ENCODE measurements at places on chromosomes 5 and 9.

DNA sequence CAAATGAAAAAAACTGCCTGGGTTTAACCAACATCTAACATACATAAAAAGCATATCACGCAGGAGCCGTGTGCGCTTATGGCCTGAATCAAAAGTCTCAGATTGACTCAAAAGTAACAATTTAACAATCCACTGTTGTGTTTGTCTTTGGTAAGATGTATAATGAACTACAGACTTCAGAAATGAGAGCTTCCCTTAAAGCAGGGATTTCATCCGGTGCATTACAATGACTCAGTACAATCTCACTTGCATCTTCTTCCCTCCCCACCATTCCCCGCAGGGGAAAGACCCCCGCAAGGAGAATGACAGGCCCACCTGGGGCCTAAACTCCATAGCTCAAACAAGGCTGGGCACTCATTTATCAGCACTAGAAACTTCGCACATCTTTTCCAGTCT, 1.4 kb downstream of the ZFR start:
- no peak for DNase-seq

DNA sequence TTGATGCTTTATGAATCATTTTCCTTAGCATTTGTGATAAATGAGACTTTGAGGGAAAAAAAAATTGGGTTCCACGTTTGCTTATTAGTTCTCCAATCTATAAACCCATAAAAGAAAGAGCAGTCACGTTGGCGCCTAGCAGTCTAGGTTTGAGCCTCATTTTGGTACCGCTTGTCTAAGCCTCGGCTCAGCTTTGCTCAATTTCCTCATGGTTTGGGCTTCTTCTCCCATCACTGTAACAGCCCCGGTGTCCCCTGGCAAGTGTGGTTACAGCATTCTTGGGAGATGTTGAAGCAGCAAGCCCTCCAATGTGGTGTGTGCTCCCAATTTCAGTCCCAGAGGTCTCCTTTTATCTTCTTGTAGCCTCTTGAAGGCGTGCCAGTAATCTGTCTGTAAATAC, 578.4 kb downstream of the CDK5RAP2 start:
- DNase-seq = no peak

- DNase-seq = no peak
Observed at GRCh38 chr5:95283022-95283615, 1.8 kb downstream of the MCTP1 start.

GRCh38 chr9:7591501-7591900, 208.1 kb downstream of the DMAC1 start:
- DNase-seq = no peak

DNA sequence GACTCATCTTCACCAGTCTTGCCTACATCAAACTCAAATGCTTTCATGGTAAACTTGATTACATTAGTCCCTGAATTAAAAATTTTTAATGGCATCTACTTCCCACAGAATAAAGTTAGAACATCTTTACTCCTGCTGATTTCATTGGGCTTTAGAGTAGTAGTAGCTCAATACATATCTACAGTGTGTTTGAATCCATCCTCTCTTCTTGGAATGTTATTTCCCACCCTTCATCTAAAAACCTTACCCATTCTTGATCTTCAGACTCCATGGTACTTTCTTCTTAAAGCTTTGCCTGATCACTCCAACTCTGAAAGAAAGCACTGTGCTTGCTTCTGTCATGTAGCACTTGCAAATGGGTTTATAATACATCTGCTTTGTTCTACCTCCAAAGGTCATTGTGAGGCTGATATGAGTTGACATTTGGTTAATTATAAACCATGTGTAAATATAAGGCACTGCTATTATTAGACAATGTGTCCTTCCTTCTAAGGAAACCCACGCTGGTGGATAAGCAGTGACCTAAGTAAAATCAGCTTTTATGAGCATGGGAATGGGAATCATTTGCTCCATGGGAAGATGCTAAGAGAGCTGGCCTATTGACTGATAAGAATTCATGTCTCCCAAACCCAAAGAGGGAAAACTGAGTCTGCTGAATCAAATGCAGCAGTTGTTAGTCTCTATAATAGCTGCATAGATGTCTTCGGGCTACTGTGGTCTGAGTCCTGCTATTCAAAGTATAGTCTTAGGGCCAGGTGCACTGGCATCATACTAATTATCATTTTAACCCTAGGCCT, 7.5 kb upstream of the PRLR start:
- no peak for DNase-seq

- DNase-seq = no peak
Observed at GRCh38 chr5:14175381-14175780, 32.2 kb downstream of the TRIO start.

DNA sequence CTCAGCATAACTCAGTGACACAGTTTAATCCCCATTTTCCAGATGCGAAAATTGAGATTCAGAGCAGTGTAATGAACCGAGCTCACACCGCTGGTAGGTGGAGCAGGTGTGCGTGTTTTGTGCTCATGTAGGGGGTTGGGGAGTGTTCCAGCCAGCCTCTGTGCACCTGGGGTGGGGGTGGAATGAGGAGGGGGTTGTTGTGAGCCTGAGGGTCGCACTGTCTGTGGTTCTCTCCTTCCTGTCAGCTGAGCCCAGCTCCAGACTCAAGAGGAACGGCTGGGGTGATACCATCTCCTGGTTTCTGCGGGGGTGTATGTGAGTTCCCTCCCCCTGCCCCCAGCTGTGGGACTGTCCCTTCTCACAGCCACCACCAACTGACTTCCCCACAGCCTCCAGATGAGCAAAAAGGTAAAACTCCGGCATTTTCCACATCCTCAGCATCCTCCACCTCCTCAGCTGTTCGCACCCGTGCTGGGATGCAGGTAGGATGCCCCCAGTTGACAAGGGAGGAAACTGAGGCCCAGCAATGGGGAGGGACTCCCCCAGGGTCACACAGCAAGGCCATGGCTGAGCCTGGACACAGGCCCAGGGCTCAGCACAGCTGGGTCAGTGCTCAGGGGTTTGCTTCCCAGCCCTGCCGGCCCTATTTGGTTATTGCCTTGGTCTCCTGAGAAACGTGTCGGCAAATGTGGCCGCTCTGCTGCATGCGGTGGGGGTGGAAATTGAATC, 2.1 kb downstream of the SH2D3C start:
- no peak for DNase-seq

DNA sequence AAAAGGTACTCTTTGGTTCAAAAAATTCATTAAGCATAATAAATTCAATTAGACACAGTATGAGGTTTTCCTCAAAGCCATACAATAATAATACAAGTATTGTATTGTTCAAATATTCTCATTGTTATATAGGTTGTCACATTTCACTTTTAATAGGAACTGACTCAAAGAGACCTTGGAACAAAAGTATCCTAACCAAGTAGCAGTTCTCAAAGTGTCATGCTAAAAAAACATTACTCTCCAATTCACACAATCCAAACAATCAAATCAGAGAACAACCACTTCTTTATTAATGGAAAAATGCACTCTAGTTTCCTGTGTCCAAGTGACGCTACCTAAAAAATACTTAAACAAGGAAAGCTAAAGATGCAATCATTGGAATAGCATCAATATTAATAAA, 115.4 kb downstream of the DENND1A start:
- no peak for DNase-seq

DNA sequence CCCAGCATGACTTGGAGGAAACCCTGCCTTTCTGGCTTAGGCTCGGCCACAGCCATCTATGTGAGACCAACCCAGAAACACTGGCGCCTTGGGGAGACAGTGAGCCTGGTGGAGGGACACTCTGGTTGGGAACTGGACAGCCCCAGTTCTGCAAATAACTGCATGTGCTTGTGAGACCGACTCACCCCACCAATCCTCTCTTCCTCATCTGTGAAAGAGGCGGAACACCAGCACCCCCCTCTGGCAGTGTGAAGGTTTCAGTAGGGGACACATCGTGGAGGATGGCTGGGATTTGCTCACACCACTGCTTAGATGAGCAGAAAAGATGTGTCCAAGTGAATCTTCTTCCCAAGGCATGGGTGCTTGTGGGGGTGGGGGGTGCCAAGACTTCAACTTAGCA, 43.4 kb upstream of the N4BP3 start:
- DNase-seq = peak; percentile 78

GRCh38 chr9:33638391-33638915, 114.4 kb downstream of the ANKRD18B start:
- no peak for DNase-seq

DNA sequence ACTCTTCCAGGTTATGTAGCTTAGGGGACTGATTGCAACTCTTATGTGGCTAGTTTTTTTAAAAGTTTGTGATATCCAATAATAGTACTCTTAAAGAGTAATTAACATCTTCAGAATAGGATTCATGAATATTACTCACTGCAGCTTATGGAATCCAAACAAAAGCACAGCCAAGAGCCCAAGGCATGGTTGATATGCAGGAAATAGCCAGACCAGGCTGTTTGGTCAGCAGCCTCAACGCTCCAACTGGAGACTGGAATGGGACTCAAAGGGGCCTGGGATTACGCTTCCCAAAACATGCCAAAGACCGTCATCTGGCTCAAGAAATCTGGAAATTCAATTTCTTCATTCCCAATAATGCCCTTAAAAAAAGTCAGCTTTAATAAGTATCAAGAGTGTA, 268.6 kb downstream of the SEC61B start:
- DNase-seq = no peak

GRCh38 chr9:124018730-124019697, 7.4 kb downstream of the LHX2 start:
- DNase-seq = no peak

DNA sequence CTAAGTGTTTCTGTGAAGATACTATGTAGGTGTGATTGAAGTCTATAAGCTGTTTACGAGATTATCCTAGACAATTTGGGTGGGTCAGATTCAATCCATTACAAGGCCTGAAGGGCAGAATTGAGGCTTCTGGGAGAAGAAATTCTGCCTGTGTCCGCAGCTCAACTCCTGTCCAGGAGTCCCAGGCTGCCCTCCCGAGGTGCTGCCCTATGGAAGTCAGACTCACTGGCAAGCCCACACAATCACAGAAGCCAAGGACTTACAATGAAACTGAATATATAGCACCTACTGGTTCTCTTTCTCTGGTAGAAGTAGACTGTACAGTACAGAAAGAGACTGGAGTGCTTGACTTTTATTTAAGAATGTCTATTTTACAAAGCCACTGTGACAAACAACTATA, 74.5 kb downstream of the EPB41L4A start:
- DNase-seq = no peak

Measured in iPS-NIHi11 (cell line).